ENCODE measurements at places on chromosomes 1 and 21. TPM values are rescaled to one million over a fixed set of nuclear protein-coding genes. Genes with fewer than 3 reads are reported as not detected.

IFT25 gene
- polyA plus RNA-seq, result 13.0 TPM

CCDC28B gene
- 19.1 TPM for polyA plus RNA-seq

SH2D1B gene
- polyA plus RNA-seq, result not detected

SLC44A3 gene
- polyA plus RNA-seq, result 0.29 TPM

COA6 gene
- polyA plus RNA-seq, result 15.7 TPM

SLC19A2 gene
- polyA plus RNA-seq, result 5.3 TPM

ZNF672 gene
- 30.6 TPM for polyA plus RNA-seq

CA14 gene
- polyA plus RNA-seq, result not detected

VSIG8 gene
- polyA plus RNA-seq, result not detected

OR2C3 gene
- polyA plus RNA-seq, result not detected

DDR2 gene
- polyA plus RNA-seq, result 20.0 TPM

GRCh38 chr1:227809026-227809425, 6.4 kb upstream of the PRSS38 start:
- no peak overlapping the region for H3K4me3 ChIP-seq
- DNase-seq, result no peak
- H3K36me3 ChIP-seq, result no peaks in the 10 kb centered on the region

GRCh38 chr1:101313356-101313755, 76.5 kb downstream of the S1PR1 start:
- peaks cover 6% of the 10 kb centered on the region for H3K4me1 ChIP-seq
- DNase-seq, result no peak
- peaks cover 5% of the 10 kb centered on the region for H3K27me3 ChIP-seq
- H3K36me3 ChIP-seq, result no peaks in the 10 kb centered on the region
- H3K27ac ChIP-seq, result no peak overlapping the region
- H3K4me3 ChIP-seq, result no peak overlapping the region

GRCh38 chr1:37739222-37739621, 25.7 kb downstream of the EPHA10 start:
- H3K4me1 ChIP-seq, result no peaks in the 10 kb centered on the region
- H3K27me3 ChIP-seq, result peaks cover 2% of the 10 kb centered on the region
- no peak overlapping the region for H3K27ac ChIP-seq

GRCh38 chr1:64745181-64745985, 508 bp downstream of the RAVER2 start:
- H3K4me1 ChIP-seq, result peaks cover 6% of the 10 kb centered on the region
- DNase-seq, result peak; percentile 43
- no peaks in the 10 kb centered on the region for H3K36me3 ChIP-seq
- H3K27ac ChIP-seq, result no peak overlapping the region
- H3K27me3 ChIP-seq, result no peaks in the 10 kb centered on the region
- H3K4me3 ChIP-seq, result peak overlapping the region; percentile 61

GRCh38 chr1:154741327-154741726, 128.8 kb downstream of the KCNN3 start:
- no peak for DNase-seq
- no peak overlapping the region for H3K4me3 ChIP-seq
- peaks cover 40% of the 10 kb centered on the region for H3K27me3 ChIP-seq
- no peaks in the 10 kb centered on the region for H3K4me1 ChIP-seq
- H3K36me3 ChIP-seq, result no peaks in the 10 kb centered on the region

GRCh38 chr21:38264571-38264970, 7.8 kb downstream of the KCNJ15 start:
- no peaks in the 10 kb centered on the region for H3K4me1 ChIP-seq
- no peak overlapping the region for H3K4me3 ChIP-seq
- peaks cover 1% of the 10 kb centered on the region for H3K27me3 ChIP-seq
- no peak overlapping the region for H3K27ac ChIP-seq
- no peak for DNase-seq

DNA sequence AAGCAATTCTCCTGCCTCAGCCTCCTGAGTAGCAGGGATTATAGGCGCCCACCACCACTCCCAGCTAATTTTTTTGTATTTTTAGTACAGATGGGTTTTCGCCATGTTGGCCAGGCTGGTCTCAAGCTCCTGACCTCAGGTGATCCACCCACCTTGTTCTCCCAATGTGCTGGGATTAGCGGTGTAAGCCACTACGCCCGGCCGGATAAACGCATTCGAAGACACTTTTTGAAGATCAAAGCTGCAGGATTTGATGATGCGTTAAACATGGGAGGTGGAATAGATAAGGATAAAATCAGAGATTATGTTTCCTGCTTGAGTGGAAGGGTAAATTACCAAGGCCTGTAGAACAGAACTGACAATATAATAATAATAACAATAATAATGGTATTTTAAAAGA, 389.4 kb upstream of the POU3F1 start:
- H3K4me3 ChIP-seq, result no peak overlapping the region
- no peaks in the 10 kb centered on the region for H3K27me3 ChIP-seq
- DNase-seq, result no peak
- no peaks in the 10 kb centered on the region for H3K4me1 ChIP-seq
- no peak overlapping the region for H3K27ac ChIP-seq

- H3K27me3 ChIP-seq, result no peaks in the 10 kb centered on the region
- peaks cover 22% of the 10 kb centered on the region for H3K4me1 ChIP-seq
- no peak overlapping the region for H3K4me3 ChIP-seq
- H3K36me3 ChIP-seq, result no peaks in the 10 kb centered on the region
- no peak overlapping the region for H3K27ac ChIP-seq
These were observed 34.3 kb upstream of the EDEM3 start for GRCh38 chr1:184788970-184789369.

DNA sequence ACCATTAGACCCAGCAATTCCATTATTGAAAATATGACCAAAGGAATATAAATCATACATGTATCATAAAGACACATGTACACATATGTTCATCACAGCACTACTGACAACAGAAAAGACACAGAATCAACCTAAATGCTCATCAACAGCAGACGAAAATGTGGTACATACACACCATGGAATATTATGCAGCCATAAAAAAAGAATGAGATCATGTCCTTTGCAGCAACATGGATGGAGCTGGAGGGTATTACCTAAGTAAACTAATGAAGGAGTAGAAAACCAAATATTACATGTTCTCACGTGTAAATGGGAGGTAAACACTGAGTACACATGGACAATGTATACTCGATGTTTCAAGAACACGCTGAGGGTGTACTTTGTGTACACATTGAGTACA, 15.9 kb downstream of the AKT3 start:
- DNase-seq, result no peak
- peaks cover 5% of the 10 kb centered on the region for H3K4me1 ChIP-seq
- H3K36me3 ChIP-seq, result no peaks in the 10 kb centered on the region
- H3K27me3 ChIP-seq, result no peaks in the 10 kb centered on the region
- H3K27ac ChIP-seq, result no peak overlapping the region
- no peak overlapping the region for H3K4me3 ChIP-seq

- no peaks in the 10 kb centered on the region for H3K36me3 ChIP-seq
- H3K27ac ChIP-seq, result no peak overlapping the region
- H3K4me3 ChIP-seq, result no peak overlapping the region
These were observed 25.4 kb downstream of the GNAI3 start for GRCh38 chr1:109573785-109574184.

GRCh38 chr1:99326215-99326949, 62.1 kb downstream of the PLPPR4 start:
- peak; percentile 16 for DNase-seq
- no peaks in the 10 kb centered on the region for H3K27me3 ChIP-seq
- no peaks in the 10 kb centered on the region for H3K4me1 ChIP-seq

- DNase-seq, result peak; percentile 84
- no peak overlapping the region for H3K4me3 ChIP-seq
- H3K4me1 ChIP-seq, result peaks cover 7% of the 10 kb centered on the region
- no peaks in the 10 kb centered on the region for H3K27me3 ChIP-seq
These were observed 62.0 kb upstream of the RASAL2 start for GRCh38 chr1:178031856-178032320.

DNA sequence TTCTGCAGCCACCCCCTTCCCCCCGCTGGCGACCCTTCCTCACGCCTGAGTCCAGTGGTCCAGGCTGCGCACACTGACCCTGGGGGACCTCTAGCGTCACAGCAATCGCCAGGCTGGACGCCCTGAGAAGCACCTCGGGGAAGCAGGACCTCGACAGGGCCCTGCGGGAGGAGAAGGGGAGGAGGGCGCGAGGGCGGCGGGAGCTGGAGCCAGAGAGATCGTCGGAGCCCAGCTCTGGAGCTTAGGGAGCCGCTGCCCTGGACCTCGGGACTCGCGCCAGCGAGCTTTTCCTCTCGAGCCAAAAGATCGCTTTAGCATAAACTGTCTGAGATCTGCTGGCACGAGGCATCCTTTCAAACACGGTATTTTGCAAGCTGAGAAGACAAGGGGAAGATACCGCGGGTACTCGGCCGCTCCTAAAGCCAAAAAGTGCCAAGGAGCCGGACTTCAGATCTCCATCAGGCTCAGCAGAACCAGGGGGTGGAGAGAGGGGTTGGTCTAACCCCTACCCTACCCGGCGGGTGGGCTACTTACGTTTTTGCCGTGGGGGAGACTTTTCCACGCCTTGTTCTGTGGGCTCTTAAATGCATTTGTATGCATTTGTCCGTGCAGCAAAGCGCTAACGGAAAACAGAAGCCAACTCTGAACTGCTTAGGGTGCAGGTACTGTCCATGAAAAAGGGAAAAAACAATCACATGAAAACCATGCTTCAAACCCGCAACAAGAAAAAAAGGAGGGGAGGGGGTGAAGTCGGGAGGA, 586 bp downstream of the COL24A1 start:
- peaks cover 12% of the 10 kb centered on the region for H3K4me1 ChIP-seq
- peak overlapping the region; percentile 58 for H3K4me3 ChIP-seq
- H3K27ac ChIP-seq, result no peak overlapping the region
- peak; percentile 25 for DNase-seq
- peaks cover 35% of the 10 kb centered on the region for H3K27me3 ChIP-seq

GRCh38 chr1:245153552-245154428, 995 bp upstream of the KIF26B start:
- H3K27me3 ChIP-seq, result peaks cover 18% of the 10 kb centered on the region
- H3K4me3 ChIP-seq, result peak overlapping the region; percentile 51
- H3K27ac ChIP-seq, result no peak overlapping the region
- DNase-seq, result peak; percentile 19
- peaks cover 28% of the 10 kb centered on the region for H3K4me1 ChIP-seq

GRCh38 chr1:91502672-91503184, 2.1 kb downstream of the CDC7 start:
- no peak overlapping the region for H3K27ac ChIP-seq
- H3K4me3 ChIP-seq, result peak overlapping the region; percentile 89
- DNase-seq, result no peak
- peaks cover 16% of the 10 kb centered on the region for H3K4me1 ChIP-seq

- DNase-seq, result no peak
- no peaks in the 10 kb centered on the region for H3K27me3 ChIP-seq
- no peaks in the 10 kb centered on the region for H3K4me1 ChIP-seq
These were observed 64.2 kb upstream of the SLC22A15 start for GRCh38 chr1:115912116-115912515.

DNA sequence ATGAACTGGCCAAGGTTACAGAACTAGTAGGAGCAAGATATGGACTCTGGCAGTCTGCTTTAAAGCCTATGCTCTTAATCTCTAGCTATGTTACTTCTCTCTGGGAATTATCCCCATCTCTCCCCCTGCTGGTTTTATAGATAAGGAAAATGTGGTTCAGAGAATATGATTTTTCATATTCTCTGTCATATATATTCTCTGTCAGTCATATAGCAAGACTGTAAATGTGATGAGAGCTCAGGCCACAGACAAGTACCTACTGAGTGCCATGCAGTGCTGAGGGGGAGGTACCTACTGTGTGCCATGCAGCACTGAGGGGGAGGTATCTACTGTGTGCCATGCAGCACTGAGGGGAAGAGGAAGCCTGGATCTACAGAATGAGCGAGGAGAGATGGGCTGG, 220.3 kb upstream of the FGGY start:
- DNase-seq, result peak; percentile 60
- peaks cover 13% of the 10 kb centered on the region for H3K4me1 ChIP-seq
- H3K4me3 ChIP-seq, result no peak overlapping the region
- no peaks in the 10 kb centered on the region for H3K36me3 ChIP-seq
- H3K27me3 ChIP-seq, result no peaks in the 10 kb centered on the region

DNA sequence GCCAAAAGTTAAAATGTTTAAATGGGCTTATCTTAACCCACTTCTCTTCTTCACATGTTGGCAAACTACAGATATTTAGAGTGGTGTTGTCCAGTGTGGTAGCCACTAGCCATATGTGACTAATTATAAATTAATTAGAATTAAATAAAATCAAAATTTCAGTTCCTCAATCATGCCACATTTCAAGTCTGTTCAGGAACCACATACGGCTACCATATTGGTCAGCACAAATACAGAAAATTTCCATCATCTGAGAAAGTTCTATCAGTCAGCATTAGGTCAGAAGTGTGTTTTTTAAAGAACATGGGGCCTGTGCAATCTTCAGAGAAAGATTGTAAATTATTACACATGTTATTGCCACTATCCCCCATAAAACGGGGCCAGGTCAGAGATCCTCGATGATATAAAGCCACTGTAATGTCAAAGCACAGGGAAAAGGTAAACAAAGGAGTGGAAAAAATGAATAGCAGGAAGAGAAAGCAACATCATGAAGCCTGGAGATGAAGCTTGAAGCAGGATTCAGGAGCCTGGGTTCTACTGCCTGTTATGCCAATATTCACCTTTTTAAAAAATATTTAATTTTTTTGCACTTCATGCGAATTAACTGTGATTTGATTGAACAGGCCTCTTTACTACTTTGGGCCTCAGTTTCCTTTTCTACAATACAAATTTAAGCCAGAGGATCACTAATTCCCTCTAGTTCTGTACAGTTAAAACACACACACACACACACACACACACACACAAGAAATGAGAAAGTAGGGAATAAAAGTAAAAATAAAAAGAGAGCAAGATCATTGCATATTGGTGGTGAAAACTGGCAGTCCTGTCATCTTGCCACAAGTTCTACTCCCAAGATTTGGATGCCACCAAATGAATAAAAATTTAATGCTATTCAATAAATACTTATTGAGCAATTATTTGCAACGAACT, 2.3 kb downstream of the RSBN1 start:
- H3K4me1 ChIP-seq, result peaks cover 28% of the 10 kb centered on the region
- H3K4me3 ChIP-seq, result peak overlapping the region; percentile 4
- DNase-seq, result peak; percentile 75
- no peaks in the 10 kb centered on the region for H3K27me3 ChIP-seq
- no peak overlapping the region for H3K27ac ChIP-seq

GRCh38 chr1:241837901-241838300, 10.1 kb upstream of the EXO1 start:
- peaks cover 4% of the 10 kb centered on the region for H3K27me3 ChIP-seq
- peaks cover 18% of the 10 kb centered on the region for H3K4me1 ChIP-seq
- H3K4me3 ChIP-seq, result no peak overlapping the region

DNA sequence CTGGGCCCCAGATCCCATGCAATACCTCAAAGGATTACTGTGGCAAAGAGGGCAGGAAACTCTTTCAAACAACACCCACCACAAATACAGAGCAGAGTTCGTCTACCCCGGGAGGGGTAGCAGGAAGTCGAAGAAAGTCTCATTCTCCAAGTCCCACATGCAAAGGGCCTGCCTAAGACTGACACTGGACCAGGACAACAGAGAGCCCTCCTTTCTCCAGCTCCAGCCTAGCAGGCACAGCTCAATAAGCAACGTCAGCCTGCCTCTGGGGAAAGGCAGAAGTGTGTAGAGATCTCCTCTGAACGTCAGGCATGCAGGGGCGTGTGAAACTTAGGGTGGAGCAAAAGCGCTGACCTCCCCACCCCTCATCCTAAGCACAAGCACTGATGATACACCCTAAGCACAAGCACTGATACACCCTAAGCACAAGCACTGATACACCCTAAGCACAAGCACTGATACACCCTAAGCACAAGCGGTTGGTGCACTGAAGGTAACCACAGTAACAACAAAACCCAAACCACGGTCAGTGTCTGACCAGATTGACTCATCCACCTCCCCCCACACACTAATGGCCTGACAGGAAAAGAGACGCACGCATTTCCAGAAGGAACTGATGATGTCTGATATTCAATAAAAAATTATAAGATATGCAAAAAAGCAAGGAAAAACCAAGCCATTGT, 1.3 kb downstream of the KRTAP12-3 start:
- H3K4me3 ChIP-seq, result no peak overlapping the region
- no peaks in the 10 kb centered on the region for H3K27me3 ChIP-seq
- H3K27ac ChIP-seq, result no peak overlapping the region
- DNase-seq, result no peak
